CD4-positive, alpha-beta T cell (primary cell): ENCODE measurements at places on chromosomes 7 and 10.

- no peak for DNase-seq
These were observed 325.8 kb upstream of the LRGUK start for GRCh38 chr7:133801341-133801740.

DNA sequence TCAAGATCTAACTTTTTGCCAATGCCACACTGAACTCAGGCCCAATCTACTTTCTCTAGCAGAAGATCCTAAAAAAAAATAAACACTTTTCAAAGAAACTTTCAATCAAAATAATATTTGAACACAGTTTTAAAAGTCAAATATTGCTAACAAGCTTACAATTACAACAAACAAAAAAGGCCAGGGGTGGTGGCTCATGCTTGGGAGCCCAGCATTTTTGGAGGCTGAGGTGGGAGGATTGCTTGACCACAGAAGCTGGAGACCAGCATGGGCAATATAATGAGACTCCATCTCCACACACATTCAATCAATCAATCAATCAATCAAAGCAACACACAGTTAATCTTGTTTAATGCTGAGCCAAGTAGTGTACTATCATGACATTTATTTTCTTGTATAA is 149.2 kb downstream of the CYP26A1 start:
- DNase-seq: no peak

GRCh38 chr7:45176886-45177731 is 19.5 kb downstream of the RAMP3 start:
- no peak for DNase-seq

- no peak for DNase-seq
These were observed 1.2 kb upstream of the PRRT4 start for GRCh38 chr7:128362670-128363069.

- DNase-seq: no peak
These were observed 52.5 kb upstream of the MPP7 start for GRCh38 chr10:28355376-28355775.

DNA sequence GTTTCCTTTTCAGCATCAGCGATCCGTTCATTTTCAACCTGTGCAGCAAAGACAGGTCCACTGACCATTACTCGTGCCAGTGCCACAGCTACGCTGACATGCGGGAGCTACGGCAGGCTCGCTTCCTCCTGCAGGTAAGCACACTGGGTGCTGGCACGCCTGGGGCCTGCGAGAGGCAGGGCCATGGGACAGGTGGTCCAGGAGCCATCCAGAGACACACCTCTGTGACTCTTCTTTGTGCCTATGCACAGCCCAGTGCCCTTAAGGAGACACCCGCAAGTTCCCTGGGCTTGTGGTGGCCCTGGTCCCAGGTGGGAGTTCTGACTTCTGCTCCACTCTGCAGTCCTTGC is 42.2 kb downstream of the LRRC18 start:
- no peak for DNase-seq

DNA sequence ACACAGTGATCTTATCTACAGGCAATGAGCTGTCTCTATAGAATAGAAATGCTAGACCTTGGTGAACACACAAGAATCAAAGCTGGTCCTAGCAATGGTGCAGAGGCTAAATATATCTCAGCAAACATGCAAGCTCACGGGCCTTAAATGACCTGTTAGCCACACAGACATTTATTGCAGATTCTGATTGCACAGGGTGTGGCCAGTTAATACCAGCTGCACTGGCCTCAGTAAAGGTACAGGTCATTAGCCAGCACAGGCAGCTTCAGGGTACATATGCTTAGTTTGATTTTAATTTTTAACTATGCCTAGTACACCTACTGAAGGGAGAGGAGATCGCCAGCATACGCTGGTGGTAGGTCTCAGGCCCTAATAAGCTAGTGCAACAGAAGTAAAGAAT is 265.4 kb upstream of the DGKB start:
- no peak for DNase-seq

GRCh38 chr10:42875798-42876341 is 93.3 kb downstream of the BMS1 start:
- no peak for DNase-seq

DNA sequence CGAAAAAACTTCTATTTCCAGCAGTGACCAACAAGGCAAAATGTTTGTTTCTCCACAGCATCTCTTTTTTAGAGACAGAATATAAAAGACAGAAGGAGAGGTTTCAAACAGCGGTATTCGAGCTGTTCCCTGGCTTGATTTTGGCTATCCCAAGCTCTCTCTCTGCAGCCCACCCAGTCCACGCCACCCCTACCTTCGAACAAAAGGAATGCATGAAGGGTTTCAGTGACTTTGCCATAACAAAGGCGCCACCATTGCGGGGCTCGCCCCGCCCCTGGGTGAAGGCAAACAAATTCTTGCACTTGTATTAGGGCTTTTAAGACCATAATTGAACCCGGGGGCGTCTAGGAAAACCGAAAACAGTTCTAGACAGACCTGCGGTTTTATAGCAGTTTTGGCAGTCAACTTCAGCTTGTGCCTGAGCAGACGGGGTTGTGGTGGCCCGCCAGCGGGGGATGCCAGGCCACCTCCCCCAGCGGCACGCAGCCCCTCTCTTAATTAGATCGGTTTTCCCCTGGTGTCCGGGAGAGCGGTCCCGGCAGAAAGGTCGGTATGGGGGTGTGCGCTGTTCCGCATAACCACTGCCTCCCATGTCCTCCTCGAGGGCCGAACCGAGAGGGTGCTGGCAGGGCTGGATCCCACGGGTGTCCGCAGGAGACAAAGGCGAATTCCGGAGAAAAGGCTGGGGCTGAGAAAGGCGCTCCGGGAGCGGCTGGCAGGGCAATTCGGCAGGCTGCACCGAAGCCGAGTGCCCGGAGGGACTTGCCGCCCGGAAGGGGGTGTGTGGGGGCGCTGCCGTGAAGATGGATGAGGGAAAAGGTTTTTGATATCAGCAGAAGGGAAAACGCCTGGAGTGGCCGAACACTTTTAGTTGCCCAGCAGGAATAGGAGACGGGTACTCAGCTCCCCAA is 2.7 kb upstream of the HOXA11 start:
- no peak for DNase-seq

DNA sequence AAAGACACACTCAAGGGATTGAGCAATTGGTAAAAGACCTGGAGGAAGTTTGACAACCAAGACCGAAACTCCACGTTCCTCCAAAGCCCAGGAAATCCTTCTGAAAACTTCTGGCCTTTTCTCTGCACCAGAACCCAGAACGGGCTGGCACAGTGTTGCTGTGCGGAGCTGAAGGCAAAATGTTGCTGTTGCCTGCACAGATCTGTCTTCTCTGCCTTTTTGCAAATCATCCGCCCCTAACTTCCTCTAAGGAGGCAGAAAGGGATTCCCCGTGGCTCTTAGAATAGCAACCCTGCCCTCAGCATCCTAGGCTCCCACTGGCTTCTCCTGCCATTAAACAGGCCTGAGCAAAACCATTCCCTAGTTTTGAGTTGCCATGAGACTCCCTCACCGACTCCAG is 44.9 kb downstream of the FIGNL1 start:
- no peak for DNase-seq
